ENCODE measurements at places on chromosomes 12 and 14. TPM values are rescaled to one million over a fixed set of nuclear protein-coding genes. Genes with fewer than 3 reads are reported as not detected.

The BATF gene
- 10.0 TPM for total RNA-seq

The GALNT6 gene
- 61.9 TPM for total RNA-seq

The TAS2R42 gene
- total RNA-seq = not detected

The TEX52 gene
- total RNA-seq = not detected

The SLC7A7 gene
- 0.43 TPM for total RNA-seq

The KLRF1 gene
- total RNA-seq = 0.48 TPM

The AREL1 gene
- 31.6 TPM for total RNA-seq

Data from tracheal epithelial cell (primary cell).